ENCODE measurements at places on chromosomes 12 and 14. TPM values are rescaled to one million over a fixed set of nuclear protein-coding genes. Genes with fewer than 3 reads are reported as not detected.

The DNAAF2 gene
- total RNA-seq = 12.7 TPM

The DCP1B gene
- 47.7 TPM for total RNA-seq

The MYL2 gene
- not detected for total RNA-seq

The ITGA5 gene
- 765 TPM for total RNA-seq

The NDRG2 gene
- total RNA-seq = 184 TPM

The COCH gene
- total RNA-seq = 0.99 TPM

The GRIN2B gene
- total RNA-seq = 0.41 TPM

The RNU4-1 gene
- not detected for total RNA-seq

The TAS2R20 gene
- 5.7 TPM for total RNA-seq

The OAS2 gene
- total RNA-seq = 2.0 TPM

The UBR7 gene
- total RNA-seq = 25.9 TPM

The OR6C6 gene
- total RNA-seq = not detected

The RALGAPA1 gene
- 58.6 TPM for total RNA-seq

GRCh38 chr14:71452539-71452938 is 479.7 kb upstream of the RGS6 start:
- DNase-seq = no peak

- DNase-seq = no peak
These were observed 105.3 kb upstream of the FOXG1 start for GRCh38 chr14:28661171-28661772.

DNA sequence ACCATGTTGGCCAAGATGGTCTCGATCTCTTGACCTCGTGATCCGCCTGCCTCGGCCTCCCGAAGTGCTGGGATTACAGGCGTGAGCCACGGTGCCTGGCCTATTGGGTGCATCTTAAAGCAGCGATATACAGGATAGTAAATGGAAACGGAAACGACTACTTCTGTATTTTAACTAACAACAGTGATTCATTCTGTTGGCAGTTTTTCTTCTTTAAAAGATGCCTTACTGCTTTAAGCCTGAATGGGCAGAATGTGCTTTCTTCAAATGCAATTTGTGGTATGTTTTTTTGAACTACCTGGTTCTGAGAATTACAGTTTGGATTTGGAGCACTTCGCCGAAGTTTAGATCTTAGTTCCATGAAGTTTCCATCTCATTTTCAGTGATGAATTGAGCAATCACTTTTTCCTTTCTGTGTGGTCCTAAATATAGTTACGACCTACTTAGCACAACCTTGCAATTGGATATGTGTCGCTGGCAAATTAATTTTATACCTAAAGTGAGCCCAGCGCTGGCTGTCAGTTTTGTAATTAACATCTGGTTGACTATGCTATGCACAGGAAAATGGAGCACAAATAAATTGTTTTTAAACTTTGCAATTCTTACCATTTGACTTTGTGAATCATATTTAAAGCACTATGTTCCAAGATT is 53.6 kb upstream of the EIF5 start:
- no peak for DNase-seq

DNA sequence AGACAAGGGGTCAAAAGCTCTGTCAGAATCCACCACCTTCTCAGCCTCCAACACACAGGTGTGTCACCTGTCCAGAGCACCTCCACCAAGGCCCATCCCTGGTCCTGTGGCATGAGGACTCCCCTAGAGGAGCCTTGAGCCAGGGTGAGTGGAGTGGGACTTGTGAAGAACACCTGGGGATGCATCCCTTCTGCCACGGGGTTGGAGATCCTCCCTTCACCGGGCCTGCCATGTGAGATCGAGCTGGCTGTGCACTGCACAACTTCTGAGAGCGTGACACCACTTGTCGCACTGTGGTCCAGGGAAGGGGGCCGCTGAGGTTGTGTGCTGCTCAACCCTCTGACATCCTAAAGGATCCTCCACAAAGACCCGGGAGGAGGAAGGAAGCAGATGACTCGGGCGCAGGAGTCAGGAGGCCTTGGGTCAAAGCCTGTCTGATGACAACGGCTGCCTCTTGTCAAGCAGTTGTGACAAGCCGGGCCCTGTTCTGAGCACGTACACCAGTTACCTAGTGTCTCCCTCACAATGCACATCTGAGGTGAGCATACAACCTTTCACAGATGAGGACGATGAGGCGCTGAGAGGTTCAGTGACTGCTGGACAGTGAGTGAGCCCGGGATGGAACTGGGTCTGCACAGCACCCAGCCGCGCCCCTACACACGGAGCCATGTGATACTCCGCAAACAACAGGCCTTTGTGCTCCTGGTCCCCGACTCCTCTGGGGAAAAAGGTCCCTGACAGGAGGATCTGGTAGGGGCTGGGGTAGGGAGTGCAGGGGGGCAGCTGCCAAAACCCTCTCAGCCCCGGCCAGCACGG is 35.6 kb downstream of the CHGA start:
- DNase-seq = no peak

DNA sequence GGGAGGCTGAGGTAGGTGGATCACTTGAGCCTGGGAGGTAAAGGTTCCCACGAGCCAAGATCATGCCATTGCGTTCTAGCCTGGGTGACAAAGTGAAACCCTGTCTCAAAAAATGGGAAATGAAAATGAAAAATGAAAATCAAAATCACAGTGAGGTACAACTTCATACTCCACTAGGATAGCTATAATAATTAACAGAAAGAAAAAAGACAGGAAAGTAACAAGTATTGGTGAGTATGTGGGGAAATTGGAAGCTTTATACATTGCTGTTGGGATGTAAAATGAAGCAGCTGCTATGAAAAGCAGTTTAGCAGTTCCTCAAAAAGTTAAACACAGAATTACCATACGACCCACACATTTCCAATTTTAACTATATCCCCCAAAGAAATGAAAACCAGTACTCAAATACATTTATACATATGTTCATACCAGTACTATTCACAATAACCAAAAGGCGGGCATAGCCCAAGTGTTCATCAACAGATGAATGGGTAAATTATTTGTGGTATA is 22.2 kb downstream of the SGPP1 start:
- no peak for DNase-seq

DNA sequence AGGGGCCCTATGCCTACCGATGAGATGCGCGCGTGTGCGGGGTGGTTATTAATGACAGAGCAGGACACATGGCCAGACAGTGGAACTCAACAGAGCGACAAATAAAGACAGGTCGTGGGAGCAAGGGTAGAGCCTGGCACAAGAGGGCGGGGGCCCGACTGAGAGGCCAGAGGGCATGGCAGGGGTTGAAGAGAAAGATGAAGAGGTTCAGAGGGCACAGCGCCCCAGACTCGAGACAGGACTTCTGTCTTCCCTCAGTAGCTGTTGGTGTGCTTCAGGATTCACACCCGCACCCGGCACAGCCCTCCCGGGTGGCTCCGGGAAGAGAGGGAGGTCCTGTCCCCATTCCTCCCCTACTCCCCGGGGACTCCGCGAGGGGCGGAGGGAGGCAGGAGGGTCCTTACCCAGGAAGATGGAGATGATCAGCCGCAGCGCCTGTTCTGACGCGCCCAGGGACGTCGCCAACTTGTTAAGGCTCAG is 366 bp downstream of the LPCAT3 start:
- no peak for DNase-seq

DNA sequence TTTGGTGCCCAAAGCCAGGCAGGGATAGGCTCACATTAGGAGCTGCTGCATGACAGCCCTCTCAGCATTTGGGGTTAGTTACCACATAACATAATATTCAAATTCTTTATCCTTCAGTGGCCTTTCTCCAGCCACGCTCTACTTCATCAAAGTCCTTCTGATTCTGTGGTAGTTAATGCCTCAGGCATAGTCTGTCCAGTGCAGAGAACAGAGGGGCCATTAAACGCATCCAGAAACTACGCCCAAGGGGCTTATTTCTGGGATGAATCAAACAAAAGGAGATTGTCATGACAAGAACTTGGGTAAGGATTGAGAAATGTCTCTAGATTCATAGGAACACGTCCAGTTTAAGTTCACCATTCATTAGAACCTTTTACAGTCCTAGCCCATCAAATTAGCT is 183.4 kb upstream of the PLXNC1 start:
- DNase-seq = no peak

DNA sequence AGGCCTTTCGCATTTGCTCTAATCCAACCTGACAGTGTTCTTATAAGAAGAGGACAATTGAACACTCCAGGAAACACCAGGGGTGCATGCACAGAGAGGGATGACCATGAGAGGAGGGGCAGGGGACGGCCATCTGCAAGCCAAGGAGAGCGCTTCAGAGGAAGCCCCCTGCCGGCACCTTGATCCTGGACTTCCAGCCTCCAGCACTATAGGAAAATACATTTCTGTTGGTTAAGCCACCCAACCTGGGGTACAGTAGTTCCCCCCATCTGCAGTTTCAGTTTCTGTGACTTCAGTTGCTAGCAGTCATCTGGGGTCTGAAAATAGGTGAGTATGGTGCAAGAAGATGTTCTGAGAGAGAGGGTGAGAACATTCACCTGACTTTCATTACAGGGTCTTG is 64.7 kb downstream of the CLMN start:
- no peak for DNase-seq

- no peak for DNase-seq
These were observed 212.7 kb downstream of the ERC1 start for GRCh38 chr12:1203735-1204019.

DNA sequence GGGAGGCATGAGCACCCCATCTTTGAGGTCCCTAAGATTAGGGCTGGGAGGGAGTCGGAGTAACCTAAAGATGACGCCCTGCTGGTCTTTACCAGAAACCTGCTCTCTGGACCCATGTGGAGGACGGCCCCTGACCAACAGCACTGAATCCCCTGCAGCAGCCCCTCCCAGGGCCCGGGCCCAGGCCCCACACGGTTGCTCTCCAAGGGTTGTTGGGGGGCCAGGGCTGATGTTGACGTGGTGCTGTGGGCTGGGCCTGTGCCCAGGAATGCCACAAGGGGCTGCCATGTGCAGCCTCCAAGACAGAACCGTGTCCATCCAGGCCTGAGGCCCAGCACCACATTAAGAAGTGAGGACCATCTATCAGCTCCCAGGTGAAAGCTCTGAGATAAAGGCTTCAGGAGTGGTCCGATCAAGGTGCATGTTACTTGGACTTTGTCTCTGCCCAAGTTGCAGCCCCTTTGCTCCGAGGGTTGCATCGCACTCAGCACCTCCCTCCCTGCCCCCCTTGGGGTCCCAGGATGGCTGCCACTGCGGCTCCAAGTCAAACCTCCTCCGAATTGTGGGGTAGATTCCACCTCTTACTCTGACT is 29.6 kb downstream of the LRCOL1 start:
- no peak for DNase-seq

DNA sequence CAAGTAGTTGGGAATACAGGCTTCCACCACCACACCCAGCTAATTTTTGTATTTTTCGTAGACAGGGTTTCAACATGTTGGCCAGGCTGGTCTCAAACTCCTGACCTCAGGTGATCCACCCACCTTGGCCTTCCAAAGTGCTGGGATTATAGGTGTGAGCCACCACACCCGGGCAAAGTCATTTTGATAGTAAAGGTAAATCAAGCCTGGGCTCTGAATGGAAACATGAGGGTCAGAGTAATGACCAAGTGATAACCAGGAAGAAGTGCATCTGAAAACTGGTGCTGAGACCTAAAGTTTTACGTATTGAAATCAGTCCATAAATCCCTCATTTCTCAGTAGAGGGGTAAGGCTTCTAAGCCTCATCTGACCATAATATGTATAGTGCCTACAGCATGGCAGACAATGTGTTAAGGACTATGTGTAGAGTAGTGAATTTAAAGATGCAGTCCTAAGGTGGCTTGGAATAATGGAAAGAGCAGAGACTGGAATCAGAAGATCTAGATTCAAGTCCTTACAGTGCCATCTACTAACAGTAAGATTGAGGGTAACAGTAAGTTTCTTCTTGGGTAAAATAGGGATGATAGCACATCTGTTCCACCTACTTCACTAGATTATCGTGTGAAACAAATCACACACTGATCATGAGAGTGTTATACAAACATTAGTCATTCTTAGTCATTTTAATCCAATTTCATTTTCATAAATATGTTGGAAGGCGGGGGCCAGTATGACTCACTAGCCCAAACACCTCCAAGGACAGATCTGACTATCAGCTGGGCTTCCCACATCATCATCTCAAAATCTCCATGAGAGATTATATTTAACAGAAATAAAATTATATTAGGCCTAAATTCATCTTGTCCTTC is 11.2 kb downstream of the MAP4K5 start:
- DNase-seq = no peak

- no peak for DNase-seq
These were observed 720.1 kb upstream of the TMEM132C start for GRCh38 chr12:127546721-127547505.

DNA sequence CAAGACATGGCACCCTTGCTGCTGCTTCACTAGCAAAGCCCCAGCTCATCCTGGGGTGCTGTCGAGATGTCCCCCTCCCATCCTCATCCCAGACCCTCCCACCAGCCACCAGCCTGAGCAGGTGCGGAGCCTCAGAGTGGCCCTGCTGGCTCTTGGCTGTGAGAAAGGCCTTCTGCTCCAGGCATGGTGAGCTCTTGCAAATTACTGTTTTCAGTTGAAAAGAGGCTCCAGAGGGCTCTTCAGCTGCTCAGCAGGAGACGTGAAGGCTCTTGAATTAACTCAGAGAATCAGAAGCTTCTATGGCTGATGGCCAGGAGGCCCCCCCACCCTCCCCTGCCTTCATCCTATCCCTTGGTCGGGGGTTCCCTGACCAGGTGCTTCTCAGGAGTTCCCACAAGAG is 44.1 kb downstream of the WSCD2 start:
- no peak for DNase-seq

DNA sequence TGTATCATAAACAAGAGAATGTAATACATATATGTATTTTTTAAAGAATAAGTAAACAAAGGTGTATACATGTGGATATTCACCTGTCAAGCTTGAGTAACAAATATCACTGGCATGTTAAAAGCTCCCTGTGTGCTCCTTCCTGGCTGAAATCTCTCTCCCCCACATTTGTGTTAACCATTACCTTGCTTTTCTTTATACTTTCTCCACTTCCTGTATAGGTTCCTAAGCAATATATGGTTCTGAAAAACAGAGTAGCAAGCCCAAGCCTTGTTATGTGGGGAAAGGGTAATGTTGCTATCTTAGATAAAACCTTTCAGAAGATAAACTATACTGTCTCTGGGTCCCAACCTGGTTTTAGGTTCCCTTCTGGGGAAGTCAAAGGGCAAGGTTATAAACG is 32.3 kb upstream of the TBC1D30 start:
- no peak for DNase-seq

DNA sequence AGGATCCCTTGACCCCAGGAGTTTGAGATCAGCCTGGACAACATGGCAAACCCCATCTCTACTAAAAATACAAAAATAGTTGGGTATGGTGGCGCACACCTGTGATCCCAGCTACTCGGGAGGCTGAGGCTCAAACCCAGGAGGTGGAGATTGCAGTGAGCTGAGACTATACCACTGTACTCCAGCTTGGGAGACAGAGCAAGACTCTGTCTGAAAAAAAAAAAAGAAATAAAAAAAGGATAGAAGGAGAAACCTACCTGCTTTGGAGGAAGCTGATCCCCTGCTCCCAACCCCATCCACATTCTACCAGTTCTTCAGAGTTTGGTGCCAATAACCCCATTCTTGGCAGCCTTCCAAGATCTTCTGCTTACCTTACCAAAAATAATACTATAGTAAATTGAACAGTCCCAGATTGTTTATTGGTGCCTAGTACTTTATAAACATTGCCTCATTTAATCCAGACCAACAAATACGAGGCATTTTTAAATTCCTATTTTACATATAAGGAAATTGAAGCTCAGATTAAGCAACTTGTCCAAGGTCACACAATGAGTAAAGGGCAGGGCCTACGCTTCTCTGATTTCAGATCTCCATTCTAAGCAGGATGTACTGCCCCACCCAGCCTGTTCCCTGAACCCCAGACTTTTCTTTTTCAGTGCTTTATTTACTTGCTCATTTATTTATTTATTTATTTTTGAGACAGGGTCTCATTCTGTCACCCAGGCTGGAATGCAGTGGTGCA is 33.2 kb upstream of the FAM222A start:
- no peak for DNase-seq

GRCh38 chr12:10361084-10361483 is 28.8 kb downstream of the KLRK1 start:
- DNase-seq = no peak

Data from sigmoid colon (tissue), 7 donors.